Immature natural killer cell (primary cell): ENCODE measurements at places on chromosomes 2 and 18. TPM values are rescaled to one million over a fixed set of nuclear protein-coding genes. Genes with fewer than 3 reads are reported as not detected.

The DNAH6 gene
- polyA plus RNA-seq, result not detected

The RESP18 gene
- polyA plus RNA-seq, result not detected

DNA sequence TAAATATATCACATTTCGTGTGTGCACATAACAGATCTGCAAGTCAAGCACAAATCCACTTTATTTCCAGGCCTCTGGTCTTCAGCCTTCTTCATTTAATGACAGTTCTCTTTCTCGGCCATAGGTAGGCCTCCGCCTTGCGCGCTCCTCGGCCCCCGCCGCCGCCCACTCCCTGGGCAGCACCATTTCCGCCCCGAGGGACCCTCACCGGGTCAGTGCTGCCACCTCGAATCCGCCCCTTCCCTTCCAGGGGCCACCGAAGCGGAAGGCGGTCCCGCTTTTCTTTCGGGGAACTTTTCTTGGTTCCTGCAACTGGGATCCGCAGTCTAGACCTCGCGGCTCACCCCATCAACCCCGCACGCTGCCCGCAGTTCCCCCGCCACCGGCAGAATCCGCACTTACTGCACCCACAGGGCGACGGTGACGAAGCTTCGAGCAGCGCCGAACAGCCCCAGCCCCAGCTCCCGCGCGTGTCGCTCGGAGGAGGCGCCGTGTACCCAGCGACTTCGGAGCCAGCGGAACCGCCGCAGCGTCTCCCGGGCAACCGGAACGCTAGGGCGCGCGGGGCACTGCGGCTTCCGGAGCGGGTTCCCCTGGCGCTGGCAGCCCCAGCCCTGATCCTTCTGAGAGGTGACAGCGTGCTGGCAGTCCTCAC is at the start of gene CDKL4:
Gene CDKL4 (minus strand): TSS at position 502 of the 655 bp plus-strand sequence.
- H3K4me1 ChIP-seq, result peaks cover 12% of the 10 kb centered on the region
- H3K27ac ChIP-seq, result peak within 1 kb of the TSS; percentile 89
- peak within 1 kb of the TSS; percentile 96 for H3K4me3 ChIP-seq

- peaks cover 1% of the 10 kb centered on the region for H3K27me3 ChIP-seq
- no peak for DNase-seq
- H3K27ac ChIP-seq, result no peak overlapping the region
- peaks cover 35% of the 10 kb centered on the region for H3K4me1 ChIP-seq
- H3K4me3 ChIP-seq, result no peak overlapping the region
- H3K36me3 ChIP-seq, result no peaks in the 10 kb centered on the region
Observed at GRCh38 chr2:223860809-223861738, 23.7 kb upstream of the AP1S3 start.

The DES gene
- not detected for polyA plus RNA-seq

The MALL gene
- not detected for polyA plus RNA-seq

The GYPC gene
- polyA plus RNA-seq, result 231 TPM

DNA sequence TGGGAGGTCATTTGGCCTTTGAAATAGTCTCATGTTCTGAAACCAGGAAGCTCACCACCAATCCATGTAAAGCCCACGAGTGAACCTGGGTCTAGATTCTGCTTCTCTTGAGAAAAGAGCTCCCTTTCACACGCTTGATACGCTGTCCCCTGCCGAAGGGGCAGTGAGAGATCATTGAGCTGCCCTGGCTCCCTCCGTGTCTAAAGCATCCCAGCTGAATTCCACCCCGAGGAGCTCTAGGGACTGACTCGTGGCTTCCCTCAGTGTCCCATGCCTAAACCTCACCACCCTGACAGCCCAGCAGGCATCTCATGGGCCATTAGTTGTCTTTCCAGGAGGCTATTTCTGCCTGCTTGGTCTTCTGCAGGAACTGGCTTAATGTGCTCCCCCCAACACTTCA is 68.6 kb downstream of the COL6A3 start:
- H3K27me3 ChIP-seq, result peaks cover 6% of the 10 kb centered on the region
- H3K4me3 ChIP-seq, result no peak overlapping the region
- H3K4me1 ChIP-seq, result no peaks in the 10 kb centered on the region

DNA sequence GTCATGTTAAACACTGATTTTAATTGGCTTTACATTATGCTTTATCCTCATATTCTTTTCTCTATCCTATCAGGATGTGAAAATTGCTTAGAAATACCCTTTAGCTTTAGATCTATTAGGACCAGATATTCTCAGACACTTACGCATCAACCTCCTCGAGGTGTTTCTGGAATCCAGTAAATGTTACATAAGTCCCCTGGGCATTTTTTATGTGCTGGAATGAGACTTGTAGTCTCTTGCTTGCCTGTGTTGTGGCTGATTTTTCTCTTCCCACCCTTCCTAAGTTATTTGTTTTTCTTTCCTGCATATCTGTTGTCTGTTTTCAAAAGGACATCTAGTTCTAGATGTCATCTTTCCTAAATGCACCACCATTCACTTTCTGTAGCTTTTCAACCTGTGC is 197.1 kb downstream of the CCDC85A start:
- no peaks in the 10 kb centered on the region for H3K4me1 ChIP-seq
- no peaks in the 10 kb centered on the region for H3K36me3 ChIP-seq
- H3K27ac ChIP-seq, result no peak overlapping the region

The CTAGE1 gene
- polyA plus RNA-seq, result not detected

GRCh38 chr2:37782155-37782673 is 110.8 kb upstream of the CDC42EP3 start:
- H3K36me3 ChIP-seq, result peaks cover 4% of the 10 kb centered on the region
- H3K4me3 ChIP-seq, result no peak overlapping the region
- H3K27ac ChIP-seq, result no peak overlapping the region
- H3K27me3 ChIP-seq, result no peaks in the 10 kb centered on the region
- no peaks in the 10 kb centered on the region for H3K4me1 ChIP-seq

The IL1F10 gene
- polyA plus RNA-seq, result not detected

The PSMG2 gene
- polyA plus RNA-seq, result 74.9 TPM

GRCh38 chr2:102420290-102420689 is 2.7 kb upstream of the IL18RAP start:
- H3K4me3 ChIP-seq, result peak overlapping the region; percentile 96
- DNase-seq, result no peak
- peaks cover 48% of the 10 kb centered on the region for H3K36me3 ChIP-seq
- peaks cover 2% of the 10 kb centered on the region for H3K27me3 ChIP-seq

- H3K4me3 ChIP-seq, result no peak overlapping the region
- no peak overlapping the region for H3K27ac ChIP-seq
- DNase-seq, result no peak
- H3K27me3 ChIP-seq, result peaks cover 1% of the 10 kb centered on the region
Observed at GRCh38 chr2:226994775-226995174, 158.9 kb downstream of the RHBDD1 start.

DNA sequence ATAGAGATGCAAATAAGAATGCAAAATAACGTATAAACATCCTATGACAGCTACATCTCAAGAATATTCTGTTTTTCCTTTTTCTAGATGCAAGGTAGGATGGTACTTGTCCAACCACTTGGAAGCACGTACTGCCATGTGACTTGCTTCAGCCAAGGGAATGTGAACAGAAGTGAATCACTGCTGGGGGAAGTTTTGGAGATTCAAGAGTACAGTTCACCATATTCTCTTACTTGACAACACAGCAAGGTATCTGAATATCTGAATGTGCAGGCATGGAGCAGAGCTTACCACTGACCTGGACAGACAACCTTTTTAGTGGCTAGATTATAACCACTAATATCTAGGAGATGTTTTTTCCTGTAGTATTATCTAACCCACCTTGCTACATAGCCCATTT is 53.0 kb downstream of the TRIP12 start:
- no peaks in the 10 kb centered on the region for H3K27me3 ChIP-seq
- no peaks in the 10 kb centered on the region for H3K36me3 ChIP-seq
- DNase-seq, result no peak
- no peak overlapping the region for H3K27ac ChIP-seq
- peaks cover 90% of the 10 kb centered on the region for H3K4me1 ChIP-seq

The FOXI3 gene
- not detected for polyA plus RNA-seq

GRCh38 chr2:189614585-189614984 is 34.0 kb upstream of the SLC40A1 start:
- no peaks in the 10 kb centered on the region for H3K4me1 ChIP-seq
- no peak overlapping the region for H3K27ac ChIP-seq
- DNase-seq, result no peak

DNA sequence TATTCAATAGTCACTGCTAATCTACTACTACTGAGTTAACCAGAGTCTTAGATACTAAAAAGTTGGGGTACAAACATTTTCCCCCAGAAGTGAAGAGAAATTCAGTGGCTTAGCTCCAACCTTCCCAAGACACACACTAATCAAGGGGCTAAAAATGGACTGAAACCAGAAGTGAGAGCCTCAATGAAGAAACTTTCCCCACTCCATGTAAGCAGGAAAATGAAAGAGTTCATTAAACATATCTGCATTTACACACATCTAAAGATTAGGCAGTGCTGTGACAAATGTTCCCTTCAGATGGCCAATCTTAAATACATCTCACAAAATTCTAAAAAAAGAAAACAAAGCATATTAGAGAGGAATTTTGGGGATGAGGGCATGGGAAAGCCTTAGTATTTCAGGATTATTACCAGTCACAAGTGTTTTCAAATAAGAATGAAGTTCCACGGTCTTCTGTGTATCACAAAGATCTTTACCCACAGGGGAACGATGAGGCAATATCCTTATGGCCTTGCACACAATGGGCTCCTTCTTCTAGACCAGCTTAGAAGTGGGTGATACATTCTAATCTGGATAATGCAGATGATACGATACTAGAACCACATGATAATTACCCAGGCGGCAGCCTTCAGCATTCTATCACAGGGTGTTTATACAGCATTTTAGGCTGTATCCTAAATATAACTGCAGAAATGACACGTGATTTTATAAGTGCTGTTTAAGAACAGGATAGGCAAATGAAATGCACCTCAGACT is 17.1 kb downstream of the ANKRD44 start:
- peaks cover 16% of the 10 kb centered on the region for H3K36me3 ChIP-seq
- H3K4me1 ChIP-seq, result peaks cover 91% of the 10 kb centered on the region
- peak overlapping the region; percentile 98 for H3K27ac ChIP-seq
